Activated T-helper 1 cell treated with anti-CD3 and anti-CD28 coated beads, Interleukin-2, amount 50 U/mL, for 16 hours (primary cell): ENCODE measurements at places on chromosomes 4 and X.

GRCh38 chr4:54227256-54228055 lies 1.6 kb upstream of the PDGFRA start:
- DNase-seq = no peak

DNA sequence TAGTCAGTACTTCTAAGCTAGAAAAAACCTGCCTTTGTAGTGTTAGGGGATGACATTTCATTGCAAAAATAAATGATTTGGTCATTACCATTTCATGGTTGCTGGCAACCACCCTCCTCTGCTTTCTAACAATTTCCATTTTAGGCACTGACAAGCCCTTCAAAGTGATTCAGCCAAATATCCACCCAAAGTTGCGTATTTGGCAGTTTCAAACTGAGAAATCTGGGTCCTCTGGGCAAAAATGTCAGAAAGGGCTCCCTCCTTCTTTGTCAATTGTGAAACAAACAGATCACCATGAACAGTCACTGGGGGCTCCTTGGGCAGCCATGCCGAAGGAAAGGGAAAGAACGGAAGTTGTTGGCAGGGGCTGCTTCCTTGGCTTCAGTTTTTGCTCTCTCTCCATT lies 33.0 kb downstream of the PLAC1 start:
- no peak for DNase-seq

DNA sequence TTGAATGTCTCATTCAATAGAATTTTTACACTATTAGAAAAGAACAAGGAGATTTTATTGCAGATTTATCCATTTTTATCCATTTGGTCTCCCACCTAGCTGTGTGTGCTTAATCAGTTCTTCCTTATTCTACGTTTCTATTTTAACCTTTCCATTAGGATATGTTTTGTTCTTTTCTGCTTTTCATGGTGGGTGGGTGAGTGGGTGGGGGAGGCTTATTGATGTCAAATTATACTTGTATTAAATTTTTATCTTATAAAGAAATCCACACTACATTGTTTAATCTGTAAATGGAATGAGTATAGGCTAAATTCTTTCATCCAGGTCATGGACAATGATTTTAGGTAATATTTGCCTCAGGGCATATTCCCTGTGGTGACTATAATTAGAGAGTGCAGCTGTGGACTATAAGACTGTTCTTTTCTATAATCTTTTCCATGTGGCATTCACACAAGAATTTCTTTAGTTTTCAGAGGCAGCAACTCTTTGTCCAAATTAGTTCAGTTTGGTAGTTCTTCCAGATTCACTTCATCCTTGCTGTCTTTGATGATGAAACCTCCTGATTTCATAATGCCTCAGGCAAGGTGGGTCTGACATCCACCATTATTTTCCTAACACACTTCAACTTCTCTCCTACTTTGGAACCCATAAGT lies 2451.8 kb downstream of the PCDH7 start:
- no peak for DNase-seq

GRCh38 chr4:24970635-24971034 lies 57.8 kb upstream of the CCDC149 start:
- DNase-seq = no peak

- no peak for DNase-seq
Measured at GRCh38 chr4:94348666-94349065, 6.0 kb upstream of the HPGDS start.

- DNase-seq = no peak
Measured at GRCh38 chr4:10245751-10246150, 129.2 kb upstream of the WDR1 start.

DNA sequence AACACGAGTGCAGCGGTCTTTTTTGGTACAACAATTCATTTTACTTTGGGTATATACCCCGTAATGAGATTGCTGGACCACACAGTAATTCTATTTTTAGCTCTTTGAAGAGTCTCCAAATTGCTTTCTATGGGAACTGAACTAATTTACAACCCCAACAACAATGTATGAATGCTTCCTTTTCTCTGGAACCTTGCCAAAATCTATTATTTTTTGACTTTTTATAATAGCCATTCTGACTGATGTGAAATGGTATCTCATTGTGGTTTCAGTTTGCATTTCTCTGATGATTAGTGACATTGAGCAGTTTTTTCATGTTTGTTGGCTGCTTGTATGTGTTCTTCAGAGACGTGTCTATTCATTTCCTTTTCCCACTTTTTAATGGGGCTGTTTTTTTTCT lies 240.8 kb downstream of the STK32B start:
- no peak for DNase-seq

- DNase-seq = no peak
Measured at GRCh38 chr4:85762529-85762871, 287.6 kb downstream of the ARHGAP24 start.

DNA sequence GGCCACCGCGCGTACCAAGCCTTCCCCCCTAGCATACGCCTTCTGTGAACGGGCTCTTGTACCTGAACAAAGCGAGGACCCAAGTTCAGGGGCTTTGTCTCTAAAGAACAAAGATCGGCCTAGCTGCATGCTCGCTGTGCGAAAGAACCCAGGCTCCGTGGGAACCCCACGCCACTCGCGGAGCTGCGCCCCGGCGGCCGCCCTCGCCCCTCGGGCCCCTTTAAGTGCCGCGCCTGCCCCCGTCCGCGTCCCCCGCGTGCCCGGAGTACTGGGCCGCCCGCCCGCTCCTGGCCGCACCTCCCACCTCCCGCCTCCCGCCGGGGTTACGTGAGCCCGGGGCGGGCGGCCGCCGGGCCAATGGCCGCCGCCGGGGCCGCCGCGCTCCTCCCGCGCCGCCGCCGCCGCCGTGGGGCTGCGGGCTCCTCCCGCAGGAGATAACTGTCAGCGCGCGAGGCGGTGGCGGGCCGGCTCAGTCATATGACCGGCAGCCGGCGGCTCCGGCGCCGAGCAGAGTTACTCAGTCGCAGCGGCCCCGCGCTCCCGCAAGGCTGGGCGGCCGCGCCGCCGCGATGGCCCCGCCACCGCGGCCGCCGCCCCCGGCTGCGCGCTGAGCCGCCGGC lies at the start of gene FNIP2:
Gene FNIP2 (plus strand): TSS at position 472 of the 620 bp plus-strand sequence. CDS start 187 bp downstream, outside the sequence.
- DNase-seq = peak; percentile 39

- no peak for DNase-seq
Measured at GRCh38 chr4:184097241-184097605, 120.5 kb downstream of the ENPP6 start.

DNA sequence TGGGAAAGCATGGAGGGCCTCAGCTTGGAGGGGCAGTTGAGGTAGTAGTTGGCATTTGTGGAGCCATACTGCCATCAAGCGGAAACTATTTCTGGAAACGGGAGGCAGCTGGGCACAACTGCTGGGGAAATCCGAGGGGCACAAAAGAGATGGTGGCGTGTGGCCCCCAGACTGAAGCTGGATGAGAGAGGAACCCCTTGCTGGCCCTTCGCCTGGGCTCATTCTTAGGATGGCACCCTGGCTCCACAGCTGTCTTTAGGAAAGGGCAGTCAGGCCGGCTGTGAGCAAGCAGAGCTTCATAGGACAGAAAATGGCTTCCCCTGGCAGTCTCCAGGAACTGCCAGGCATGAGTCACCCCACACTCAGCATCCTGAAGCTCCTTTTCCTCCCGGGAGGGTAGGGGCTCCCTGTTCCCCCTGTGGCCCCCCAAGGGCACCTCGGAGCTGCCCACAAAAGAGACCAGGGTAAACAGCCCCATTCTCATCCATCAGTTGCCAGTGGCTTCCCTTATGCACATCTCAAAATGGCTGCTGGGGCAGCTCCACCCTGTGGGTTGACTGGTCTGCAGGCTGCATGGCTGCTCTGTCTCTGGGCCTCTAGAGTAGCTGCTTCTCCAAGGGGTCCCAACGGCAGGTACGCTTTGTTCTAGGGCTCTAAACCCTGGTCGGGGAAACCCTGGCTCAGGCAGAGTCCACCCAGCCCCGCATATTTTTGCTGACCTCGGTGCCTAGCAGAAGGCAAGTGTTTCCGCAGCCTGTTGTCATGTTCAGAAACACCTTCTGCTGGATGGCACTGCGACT lies 64.7 kb downstream of the NBDY start:
- DNase-seq = no peak

DNA sequence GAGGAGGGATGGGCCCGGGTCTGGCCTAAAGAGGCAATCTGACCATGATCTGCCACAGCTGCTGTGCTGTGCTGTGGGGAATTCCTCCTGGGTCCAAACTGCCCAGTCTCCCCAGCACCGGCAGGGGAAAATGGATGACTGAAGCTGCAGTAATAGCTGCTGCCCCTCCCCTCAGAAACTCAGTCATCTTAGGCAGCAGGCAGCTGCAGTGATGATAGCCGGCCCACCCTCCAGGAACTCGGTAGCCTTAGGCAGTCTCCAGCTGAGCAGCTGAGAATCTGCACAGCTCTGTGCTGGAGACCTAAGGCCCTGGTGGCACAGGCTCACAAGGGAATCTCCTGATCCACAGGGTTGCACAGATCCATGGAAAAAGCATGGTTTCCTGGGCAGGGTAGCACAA lies 113.4 kb upstream of the USP38 start:
- DNase-seq = no peak

- no peak for DNase-seq
Measured at GRCh38 chr4:79676705-79677104, 268.7 kb upstream of the GK2 start.

DNA sequence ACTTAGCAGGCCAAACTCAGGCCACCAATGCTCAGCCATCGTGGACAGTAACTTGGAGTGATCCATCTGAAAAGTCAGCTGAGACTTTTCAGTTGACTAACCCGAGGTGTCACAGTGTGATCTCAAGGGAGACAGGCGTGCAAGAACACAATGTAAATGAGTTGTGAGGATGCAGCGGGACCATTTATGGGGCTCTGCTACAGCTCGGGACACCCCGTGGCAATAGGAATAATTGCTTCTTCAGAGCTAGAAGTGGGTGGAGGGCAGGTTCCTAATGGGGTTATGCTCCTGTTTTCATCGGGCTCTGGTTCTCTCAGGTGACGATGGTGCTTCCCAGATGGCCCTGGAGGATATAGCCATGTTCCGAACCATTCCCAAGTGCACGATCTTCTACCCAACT lies 27.3 kb downstream of the TKTL1 start:
- DNase-seq = no peak

DNA sequence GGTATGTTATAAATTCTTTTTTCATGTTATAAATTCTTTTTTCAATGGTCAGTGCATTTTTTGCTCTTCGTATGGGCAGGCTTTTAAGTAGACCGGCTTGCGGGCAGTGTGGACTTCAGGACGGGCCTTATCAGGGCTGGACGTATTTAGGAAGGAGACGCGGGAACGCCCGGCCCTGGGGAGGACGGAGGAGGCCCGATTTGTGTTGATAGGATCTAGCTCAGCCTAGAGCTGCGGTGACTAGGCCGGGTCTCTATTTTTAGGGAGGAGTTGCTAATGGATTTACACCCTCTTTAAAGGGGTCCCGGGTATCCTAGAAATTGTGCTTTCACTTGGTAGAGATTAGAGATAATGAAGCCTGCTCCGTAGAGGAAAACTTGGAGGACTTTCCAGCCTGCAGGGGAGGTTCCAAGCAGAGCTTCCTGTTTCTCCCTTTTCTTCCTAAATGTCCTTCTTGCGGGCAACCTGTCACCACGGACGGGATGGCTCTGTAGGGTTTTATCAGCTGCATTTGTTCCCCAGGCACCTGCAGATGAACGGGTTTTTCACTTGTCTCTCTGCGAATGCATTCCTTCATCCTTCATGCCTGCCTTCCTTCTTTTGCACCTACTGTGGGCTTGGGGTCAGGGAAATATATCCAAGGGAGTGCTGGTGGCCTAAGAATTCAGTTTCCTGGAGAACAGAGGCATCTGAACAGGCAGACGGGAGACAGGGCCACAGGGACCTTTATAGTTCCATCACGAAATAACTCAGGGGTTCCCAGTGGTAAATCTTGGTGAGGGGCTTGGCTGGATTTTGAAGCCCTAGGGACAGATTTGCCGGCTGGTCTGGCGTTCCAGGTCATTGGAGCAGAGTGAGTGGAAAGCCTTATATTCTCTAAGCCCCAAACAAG lies 1.4 kb downstream of the CD99 start:
- DNase-seq = no peak

GRCh38 chrX:70664726-70665125 lies 220.1 kb downstream of the DLG3 start:
- no peak for DNase-seq

- no peak for DNase-seq
Measured at GRCh38 chrX:129665916-129666644, 11.3 kb upstream of the APLN start.

- DNase-seq = no peak
Measured at GRCh38 chrX:70979136-70979762, 48.4 kb upstream of the SLC7A3 start.

- DNase-seq = no peak
Measured at GRCh38 chr4:646460-646859, 21.1 kb downstream of the PDE6B start.

- no peak for DNase-seq
Measured at GRCh38 chrX:138925330-138925729, 213.8 kb upstream of the FGF13 start.

DNA sequence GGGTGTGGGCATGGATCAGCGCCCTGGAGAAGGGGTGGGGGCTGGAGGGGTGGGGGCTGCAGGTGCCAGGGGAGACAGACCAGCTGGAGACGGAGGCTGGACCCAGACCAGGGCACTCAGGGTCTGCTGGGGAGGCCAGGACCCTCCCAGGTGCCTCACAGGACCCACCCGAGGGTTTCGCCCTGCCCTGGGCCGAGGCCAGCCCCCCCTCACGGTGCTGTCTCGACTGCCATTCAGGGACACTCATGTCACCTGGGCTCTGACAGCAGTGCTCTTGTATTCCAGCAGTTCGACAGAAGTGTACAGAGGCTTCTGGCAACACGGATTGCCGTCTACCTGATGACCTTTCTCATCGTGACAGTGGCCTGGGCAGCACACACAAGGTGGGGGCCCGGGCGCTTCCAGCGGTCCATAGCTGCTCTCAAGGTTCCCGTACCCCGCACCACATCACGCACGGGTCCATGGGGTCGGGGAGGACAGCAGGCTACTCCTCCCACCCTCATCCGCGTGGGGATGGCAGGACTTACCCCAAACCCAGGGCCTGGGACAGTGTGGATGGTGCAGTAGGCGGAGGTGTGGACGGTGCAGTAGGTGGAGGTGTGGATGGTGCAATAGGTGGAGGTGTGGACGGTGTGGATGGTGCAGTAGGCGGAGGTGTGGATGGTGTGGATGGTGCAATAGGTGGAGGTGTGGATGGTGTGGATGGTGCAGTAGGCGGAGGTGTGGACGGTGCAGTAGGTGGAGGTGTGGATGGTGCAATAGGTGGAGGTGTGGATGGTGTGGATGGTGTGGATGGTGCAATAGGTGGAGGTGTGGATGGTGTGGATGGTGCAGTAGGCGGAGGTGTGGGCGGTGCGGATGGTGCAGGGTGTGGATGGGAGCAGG lies 18.1 kb downstream of the TMEM175 start:
- no peak for DNase-seq

DNA sequence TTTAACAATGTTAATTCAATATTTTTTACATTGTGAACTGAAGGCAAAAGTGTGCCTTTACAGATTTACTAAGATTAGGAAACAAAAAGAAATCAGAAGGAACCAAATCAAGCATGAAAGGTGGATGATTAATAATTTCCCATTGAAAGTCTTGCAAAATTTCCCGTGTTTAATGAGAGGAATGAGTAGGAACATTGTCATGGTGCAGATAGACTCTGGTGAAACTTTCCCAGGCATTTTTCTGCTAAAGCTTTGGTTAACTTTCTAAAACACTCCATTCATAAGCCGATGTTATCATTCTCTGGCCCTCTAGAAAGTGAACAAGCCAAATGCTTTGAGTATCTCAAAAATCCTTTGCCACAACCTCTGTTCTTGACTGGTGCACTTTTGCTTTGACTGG lies 1522.8 kb upstream of the PABPC4L start:
- DNase-seq = no peak
